ENCODE measurements at places on chromosomes 12 and 14.

- DNase-seq: no peak
Measured at GRCh38 chr14:85037411-85037810, 492.5 kb upstream of the FLRT2 start.

- DNase-seq: no peak
Measured at GRCh38 chr14:72980863-72981262, 46.0 kb downstream of the ZFYVE1 start.

DNA sequence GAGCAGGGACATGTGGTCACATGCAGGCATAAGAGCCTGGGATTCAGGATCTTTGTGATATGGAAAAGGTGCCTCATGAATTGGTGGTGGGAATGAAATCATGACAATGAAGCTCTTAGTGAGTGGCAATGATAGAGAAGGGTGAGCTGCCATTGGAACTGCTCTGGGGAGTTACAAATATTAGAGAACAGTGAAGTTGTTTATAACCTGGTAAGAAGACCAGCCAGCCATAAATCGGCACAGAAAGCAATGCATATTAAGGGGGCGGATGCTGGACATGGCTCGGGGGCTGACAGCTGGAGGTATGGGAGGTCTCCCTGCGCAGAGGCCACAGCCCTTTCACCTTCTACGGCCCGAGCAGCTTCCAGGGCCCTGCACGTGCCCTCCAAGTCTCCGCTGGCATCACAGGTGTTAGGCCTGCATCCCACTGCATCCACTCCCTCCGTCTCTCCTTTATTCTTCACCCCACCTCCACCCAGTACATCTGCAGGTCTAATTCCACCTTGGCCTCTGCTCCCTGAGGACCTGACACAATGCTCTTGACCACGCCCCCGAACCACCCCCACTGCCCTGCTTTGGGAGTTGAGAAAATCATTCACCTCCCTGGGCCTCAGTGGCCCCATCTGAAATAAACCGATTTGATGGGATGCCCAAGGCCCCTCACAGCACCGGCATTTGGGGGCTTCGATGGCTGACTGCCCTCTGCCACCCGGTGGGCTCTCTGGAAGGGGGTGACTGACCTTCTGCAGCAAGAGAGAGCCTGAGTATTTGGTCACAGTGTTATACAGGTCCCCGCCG lies 4.1 kb downstream of the CACNA2D4 start:
- DNase-seq: no peak

DNA sequence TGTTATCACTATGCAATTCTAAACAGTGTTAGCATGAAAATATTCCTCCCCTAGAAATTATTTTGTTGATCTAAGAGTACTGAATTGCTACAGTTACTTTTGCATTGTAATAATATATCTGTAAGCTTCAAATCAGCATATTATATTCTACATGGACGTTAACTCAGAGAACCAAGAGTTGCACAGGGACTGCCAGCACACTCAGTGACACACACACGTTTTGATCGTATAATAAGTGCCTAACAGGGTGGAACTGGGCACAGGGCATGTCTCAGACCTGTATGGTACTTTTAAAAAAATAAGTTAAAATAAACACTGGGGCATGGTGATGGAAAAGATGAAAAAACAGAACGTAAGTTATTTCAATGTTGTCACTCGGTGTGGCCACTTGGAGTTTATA lies 451.6 kb downstream of the RGS6 start:
- no peak for DNase-seq

DNA sequence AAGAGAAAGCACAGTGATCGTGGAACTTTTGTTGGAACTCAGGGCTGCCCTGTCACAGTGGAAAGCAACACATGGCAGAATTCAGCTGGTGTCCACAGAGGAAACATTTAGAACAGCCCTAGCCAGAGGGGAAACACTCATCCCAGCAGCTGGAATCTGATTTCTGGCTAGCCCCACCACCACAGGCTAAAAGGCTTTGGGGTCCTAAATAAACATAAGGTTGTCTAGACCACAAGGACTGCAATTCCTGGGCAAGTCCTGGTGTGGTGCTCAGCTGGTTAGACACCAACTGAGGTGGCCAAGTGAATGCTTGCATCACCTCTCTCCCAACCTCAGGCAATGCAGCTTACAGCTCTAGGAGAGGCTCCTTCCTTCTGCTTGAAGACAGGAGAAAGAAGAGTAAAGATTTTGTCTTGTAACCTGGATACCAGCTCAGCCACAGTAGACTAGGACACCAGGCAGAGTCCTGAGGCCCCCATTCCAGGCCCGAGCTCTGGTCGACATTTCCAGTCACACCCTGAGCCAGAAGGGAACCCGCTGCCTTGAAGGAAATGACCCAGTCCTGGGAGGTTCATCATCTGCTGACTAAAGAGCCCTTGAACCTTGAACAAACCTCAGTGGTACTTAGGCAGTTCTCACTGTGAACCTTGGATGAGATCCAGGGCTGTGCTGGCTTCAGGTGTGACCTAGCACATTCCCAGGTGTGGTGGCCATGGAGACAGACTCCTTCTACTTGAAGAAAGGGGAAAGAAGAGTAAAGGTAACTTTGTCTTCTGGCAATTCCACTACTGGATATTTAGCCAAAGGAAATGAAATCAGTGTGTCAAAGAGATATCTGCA lies 85.4 kb upstream of the PLXNC1 start:
- DNase-seq: no peak

GRCh38 chr14:63848890-63849289 lies 3.9 kb upstream of the SYNE2 start:
- no peak for DNase-seq

DNA sequence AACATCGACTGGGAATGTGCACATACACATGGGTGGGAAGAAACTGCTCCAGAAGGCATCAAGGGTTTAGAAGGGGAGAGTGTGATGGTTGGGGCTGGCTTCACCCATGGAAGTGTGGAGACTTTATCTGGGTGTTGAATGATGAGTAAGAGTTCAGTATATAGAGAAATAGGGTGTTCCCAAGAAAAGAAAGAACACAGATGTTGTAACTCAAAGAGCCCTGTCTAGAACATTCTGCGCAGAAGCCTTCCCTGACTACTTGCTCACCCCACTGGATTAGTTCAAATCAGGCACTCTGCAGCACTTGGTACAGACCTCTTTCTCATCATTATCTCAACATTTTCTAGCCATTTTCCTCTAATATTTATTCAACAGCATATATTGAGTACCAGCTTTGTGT lies 491.7 kb downstream of the SNAPC1 start:
- DNase-seq: no peak

DNA sequence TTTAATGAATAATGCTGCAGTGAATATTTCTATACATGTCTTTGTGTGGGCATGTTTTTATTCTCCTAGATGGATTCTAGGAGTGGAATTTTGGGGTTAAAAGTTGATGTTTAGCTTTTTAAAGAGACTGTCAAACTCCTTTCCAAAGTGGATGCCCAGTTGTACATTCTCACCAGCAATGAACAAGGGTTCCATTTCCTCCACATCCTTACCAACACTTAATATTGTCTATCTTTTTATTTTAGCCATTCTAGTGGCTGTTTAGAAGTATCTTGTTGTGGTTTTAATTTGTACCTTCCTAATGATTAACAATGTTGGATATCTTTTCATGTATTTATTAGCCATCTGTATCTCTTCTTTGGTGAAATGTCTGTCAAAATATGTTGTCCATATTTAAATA lies 109.8 kb downstream of the SMOC1 start:
- DNase-seq: no peak

- DNase-seq: no peak
Measured at GRCh38 chr12:104671409-104672095, 214.8 kb downstream of the CHST11 start.

DNA sequence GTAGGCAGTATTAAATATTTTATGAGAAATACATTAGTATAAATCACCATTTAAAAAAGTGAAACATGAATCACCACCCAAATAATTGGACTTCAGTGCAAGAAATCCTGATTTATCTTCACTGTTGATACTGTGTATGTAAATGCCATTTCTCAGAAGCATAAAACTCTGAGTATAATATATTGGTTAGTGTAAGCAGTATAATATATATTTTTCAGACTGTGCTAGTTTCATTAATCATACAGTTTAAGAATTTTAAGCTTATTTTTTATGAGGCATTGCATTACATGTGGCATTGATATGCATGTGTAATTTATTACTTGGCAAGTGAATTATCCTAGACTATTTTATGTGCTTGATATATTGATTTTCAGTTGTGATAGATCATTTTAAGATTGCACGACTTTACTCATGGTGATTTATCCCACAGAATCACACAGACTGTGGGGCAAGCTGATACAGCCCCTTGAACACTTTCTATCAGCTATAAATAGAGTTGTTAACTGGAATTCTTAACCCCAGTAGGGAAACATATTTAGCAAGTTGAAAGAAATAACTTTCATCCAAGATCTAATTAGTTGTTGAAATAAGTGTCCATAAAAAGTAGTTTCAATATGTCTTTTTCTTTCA lies 403.5 kb downstream of the RPL10L start:
- DNase-seq: no peak

DNA sequence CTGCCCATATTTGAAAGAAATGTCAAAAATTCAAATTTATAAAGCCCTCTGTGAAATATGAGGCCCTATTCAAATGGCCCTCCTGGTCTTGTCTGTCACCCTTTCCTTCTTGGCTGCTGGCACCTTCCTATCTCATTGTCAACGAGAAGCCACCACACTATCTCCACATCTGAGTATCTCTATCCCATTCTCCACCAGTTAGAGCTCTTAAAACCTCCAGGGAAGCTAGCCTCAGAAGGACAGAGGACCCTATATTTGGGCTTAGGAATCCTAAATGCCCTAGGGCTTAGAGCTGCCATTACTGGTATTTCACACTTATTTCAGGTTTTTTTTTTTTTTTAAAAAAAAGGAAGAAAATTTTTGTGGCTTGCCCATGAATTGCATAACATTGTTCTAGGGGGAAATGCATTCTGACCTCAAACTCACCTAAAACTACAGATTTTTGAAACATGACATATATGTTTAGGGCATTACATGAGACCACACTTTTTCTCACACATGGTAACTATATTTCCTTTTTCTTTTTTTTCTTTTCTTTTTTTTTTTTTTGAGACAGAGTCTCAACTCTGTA lies 25.0 kb downstream of the SLC25A21 start:
- DNase-seq: no peak

DNA sequence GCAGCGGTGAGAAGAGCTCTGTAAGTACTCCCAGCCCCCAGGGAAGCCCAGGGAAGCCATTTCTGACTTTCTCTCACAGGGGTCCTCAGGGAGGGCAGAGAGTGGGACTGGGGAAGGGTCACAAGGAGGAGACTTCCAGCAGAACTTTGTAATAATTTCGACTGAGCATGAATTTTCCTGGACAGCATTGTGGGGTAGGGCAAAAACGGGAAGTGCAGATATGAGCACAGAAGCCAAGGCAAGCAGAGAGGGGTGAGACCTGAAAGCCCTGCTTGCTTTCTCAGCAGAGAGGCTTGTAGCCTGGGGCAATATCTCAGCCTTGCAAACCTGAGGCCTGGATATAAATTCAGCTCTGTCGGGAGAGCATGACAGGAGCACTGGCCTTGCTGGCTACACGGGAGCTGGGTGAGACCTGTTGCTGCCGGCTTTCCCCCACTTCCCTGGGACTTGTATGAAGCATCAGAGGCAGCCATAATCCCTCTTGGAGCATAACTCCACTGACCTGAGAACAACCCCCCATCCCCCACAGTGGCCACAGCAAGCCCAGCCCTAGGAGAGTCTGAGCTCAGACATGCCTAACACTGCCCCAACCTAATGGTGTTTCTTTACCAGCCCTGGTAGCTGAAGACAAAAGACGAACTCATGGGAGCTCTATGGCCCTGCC lies 9.8 kb upstream of the IQSEC3 start:
- no peak for DNase-seq

DNA sequence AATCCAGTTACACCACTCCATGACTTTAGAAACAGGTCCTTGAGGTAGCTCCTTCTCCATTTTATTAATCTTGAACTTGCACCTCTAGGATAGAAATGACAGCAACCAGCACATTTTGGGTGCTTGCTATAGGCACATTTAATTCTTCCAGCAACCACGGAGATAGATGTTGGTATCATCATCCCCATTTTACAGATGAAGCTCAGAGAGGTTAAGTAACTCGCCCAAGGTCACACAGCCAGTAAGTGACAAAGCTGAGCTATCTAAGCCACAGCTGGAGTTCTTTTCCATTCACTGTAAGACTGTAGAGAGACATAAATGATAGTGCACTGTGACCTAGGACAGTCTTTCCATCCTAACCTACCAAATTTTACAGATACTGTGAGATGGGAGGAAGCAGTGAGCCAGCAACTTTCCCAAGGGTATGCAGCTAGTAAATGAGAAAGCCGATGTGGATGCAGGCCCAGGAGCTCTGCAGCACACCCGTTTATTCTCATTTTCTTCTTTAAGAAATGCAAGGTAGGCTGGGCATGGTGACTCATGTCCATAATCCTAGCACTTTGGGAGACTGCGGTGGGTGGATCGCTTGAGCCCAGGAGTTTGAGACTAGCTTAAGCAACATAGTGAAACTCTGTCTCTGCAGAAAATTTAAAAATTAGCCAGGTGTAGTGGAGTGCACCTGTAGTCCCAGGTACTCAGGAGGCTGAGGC lies 103.2 kb downstream of the TBX5 start:
- no peak for DNase-seq

GRCh38 chr14:31194095-31194494 lies 13.5 kb downstream of the HECTD1 start:
- no peak for DNase-seq

DNA sequence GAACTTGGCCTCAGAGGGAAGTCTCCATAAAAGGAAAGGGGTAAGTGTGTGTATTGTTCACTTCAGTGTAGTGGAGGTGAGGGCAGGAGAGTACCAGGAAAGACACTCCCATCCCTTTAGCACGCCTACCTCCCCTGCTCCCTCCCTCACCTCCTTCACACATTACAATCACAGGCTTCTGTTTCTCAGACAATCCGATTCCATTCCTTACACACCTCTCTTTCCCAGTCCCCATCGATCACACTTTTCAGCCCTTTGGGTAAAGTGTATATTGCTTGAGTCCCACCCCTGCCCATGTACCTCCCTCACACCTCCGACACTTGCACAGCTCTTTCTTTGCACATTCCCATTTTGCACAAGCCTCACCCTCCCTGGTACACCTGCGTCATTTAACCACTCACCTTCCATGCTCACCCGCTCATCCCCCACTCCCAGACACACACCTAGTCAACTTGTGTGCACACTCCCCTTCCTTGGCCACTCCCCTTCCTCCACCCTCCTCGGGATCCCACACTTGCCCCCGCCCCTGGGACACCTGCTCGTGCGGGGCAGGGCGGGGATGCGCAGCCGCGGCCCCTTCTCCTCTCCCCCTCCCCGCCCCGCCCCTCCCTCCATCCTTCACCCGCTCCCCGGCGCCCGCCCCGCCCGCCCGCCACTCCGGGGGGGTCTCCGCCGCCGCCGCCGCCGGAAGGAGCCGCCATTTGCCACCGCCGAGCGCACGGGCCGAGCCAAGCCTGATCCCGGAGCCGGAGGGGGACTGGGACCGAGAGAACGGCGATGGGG lies at the start of gene MARCHF9:
TSS of gene MARCHF9 (plus strand) at position 693 of the 783 bp plus-strand sequence. CDS start 426 bp downstream, outside the sequence.
- DNase-seq: peak; percentile 88

GRCh38 chr12:57235017-57235727 lies 5.7 kb downstream of the SHMT2 start:
- peak; percentile 43 for DNase-seq

DNA sequence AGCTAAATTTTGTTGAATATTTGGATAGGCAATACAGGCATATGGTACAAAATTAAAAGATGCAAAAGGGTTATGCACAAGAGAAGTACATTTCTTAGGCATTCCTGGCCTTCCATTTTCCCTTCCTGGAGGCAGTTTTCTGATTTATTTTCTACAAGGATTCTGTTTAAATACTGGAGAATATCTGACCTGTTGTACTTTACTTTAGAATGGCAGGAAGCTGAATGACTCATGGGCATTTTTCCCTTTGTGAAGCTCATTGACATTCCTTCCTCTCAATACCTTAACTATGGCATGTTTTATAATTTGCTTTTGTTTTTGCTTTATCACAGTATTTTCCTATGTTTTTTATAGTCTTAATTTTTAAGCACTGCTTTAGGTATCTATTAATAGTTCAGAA lies 62.7 kb downstream of the RCOR1 start:
- no peak for DNase-seq
